ENCODE measurements at places on chromosomes 1 and 21.

DNA sequence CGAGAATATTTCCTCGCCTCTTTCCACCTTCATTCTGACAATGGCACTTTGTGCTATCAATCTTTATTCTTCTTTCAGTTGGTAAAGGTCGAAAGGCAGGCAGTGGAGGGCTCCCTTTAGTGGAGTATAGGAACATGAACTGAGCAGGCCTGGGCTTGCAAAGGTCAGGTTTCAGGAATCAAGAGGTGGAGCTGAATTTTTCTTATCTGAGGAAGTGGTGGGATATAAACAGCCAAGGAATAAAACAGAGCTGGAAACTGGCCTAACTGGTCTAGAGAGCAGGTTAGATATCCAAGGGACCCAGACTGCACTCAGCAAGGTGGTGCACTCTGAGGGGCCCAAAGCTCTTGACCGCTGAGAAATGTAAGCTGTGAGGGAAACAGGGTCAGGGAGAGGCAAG is 99.1 kb downstream of the PLA2G4A start:
- no peak for DNase-seq

GRCh38 chr1:59978026-59978425 is 51.5 kb upstream of the CYP2J2 start:
- DNase-seq = peak; percentile 33

DNA sequence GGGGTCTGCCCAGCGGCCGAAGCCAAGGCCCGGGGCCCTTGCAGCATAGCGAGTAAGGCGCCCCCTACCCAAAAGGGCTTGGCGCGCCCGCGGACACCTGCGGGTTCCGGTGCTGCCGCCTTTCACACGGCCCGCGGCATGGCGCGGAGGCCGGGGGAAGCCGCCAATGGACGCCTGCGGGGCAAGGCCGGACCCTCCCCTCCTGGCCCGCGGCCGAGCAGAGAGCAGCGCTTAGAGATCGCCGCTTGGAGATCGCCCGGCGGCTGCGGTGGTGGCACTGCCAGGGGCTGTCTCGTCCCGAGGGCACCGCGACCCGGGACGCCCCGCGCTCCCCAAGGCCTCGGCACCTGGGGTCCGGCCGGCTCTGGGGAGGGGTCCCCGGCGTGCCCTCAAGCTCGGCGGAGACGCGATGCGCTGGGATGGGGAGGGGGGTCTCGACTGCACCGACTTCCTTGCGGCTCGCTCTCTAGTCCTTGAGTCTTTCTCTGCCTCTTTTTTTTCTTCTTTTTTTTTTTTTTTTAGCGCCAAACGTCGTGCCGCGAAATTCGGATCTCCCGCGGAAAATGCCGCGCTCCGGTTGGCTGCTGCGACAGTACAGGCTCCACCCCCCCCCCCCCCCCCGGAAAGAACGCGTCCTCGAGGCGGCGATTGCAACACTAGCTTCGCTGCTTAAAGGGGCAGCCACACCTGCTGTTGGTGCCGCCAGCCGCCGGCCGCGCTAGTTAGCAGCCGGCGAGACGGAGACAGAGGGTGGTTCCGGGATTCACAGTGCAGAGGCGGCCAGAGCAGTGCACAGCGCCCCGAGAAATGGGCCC is at the start of gene E2F2:
Gene E2F2 (minus strand): TSS at position 487 of the 815 bp plus-strand sequence. CDS start 440 bp downstream, at position 47.
- peak; percentile 68 for DNase-seq

DNA sequence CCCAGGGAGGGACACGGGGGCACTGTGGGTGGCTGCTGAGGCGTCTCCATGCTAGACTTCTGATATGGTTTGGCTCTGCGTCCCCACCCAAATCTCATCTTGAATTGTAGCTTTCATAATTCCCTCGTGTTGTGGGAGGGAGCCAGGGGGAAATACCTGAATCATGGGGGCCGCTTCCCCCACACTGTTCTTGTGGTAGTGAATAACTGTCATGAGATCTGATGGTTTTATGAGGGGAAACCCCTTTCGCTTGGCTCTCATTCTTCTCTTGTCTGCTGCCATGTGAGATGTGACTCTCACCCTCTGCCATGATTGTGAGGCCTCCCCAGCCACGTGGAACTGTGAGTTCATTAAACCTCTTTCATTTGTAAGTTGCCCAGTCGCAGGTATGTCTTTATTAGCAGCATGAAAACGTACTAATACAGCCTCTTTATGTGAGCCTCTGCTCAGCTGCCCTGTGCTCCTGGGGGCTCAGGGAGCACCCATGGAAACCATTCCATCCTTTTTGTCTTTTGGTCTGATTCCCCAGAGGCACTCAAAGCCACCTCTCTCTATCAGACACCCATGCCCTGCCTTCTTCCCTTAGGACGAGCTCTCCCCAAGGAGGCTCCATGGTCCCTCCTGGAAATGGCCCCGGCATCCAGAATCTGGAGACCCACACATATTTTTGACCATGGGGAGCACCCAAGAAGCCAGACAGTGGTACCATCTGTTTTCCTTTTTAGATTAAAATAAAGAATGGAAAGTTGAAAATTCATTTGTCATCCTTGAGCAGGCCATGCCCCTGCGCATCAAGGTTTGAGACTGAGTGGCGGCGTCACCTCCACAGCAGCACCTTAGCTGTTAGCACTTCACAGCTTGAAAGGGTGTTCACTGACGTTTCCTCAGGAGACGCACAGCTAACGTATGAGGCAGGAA is 65.9 kb upstream of the FAM20B start:
- DNase-seq = no peak

DNA sequence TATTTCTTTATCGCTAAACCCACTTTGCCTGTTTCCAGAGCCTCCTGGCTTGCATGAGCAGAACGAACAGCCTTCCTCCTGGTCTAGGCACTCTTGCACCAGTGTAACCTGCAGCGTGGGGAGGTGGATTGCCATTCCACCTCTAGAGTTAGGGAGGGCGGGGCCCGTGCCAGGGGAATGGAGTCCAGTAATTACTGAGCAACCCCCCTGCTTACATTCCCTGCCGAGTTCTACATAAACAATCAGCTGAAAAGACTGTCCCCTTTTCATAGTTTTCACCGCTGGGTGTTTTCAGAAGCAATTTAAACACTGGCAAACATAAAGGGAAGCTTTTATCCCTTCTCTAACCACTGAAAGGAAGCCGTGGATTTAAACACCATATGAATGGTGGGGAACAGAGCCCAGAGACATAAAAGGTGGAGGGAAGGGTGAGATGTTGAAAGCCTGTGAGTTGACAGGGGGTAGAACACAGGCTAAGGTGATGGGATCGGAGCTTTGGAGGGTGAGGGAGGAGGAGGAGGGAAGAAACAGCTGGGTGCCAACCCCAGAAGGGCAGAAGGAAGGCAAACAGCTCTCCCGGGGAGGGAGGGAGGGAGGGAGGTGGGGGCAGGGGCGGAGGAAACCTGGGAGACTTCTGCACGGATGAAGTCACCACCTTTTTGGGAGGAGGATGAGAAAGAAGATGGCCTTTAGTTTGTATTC is 68.0 kb upstream of the WDR26 start:
- no peak for DNase-seq

DNA sequence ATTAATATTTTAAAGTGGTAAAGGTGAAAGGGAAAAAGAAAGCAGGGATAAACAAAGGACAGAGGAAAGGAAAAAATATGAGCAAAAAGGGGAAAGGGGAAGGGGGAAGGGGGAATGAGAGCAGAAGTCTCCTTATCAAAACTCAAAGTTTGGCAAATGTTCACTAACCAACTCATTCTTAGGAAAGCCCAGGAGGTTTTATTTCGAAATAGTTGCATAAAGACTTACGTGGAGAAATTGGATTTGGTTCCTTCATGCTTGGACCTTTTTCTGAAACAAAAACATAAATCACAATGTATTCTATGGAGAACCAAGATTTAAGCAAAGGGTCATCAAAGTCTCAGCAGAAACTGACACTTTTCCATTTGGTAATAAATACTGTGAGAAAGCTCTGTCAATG is 188.1 kb downstream of the TGFBR3 start:
- DNase-seq = no peak

All from brain microvascular endothelial cell (primary cell).